ENCODE measurements at places on chromosomes 5 and 9.

DNA sequence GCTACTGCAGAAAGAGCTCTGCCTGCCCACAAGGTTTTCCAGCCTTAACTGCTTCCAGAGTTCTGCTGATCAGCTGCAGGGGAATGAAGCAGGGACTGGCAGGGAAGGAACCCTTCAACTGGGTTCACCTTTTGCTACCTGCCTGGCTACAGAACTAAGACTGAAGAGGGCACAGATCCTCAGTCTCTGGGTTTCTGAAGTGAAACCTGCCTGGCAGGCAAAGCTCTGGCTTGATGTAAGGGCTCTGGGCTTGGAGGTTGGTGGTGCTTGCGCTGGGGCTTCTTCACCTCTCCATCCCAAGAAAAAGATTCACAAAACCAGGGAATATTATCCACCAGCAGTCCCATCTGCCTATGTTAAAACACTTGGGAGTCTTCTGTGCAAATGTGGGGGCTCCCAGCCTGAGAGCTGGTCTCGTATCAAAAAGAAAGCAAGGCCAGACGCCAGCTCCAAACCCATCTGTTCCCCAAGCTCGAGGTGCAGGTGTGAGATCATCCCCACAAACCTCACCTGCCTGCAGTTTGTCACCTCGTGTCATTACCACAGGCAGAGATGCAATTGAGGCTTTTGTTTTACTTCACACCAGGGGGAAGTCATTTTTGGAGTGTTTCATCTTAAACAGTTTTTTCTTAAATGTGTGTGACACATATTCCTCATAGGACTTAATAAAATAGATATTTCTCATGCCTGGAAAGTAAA is 58.3 kb downstream of the BNC2 start:
- no peak for DNase-seq

GRCh38 chr5:65142511-65143011 is 339.2 kb downstream of the ADAMTS6 start:
- DNase-seq = no peak

GRCh38 chr5:88883059-88883835 is at the start of gene MEF2C:
Gene MEF2C, minus strand, starts transcription at chr5:88883184. Its CDS starts 59,396 bp downstream, at chr5:88823788.
- DNase-seq = peak; percentile 85

DNA sequence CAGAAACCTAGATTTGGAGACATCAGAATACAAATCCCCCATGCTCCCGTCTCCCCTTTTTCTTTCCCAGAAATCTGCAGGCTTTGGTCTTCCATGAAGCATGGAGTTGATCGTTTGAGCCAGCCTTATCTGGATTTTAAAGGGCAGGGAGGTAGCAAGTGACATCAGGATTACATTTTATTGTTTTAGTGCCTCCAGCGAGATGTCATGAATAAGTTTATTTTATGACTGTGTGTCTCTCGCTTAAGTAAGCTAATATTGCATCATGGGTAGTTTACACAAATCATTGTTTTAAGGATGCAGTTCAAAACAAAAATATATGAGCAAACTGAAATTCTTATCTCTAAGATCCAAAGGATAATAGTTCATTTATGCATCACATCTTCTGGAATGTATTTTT is 50.7 kb upstream of the TNFSF8 start:
- no peak for DNase-seq

DNA sequence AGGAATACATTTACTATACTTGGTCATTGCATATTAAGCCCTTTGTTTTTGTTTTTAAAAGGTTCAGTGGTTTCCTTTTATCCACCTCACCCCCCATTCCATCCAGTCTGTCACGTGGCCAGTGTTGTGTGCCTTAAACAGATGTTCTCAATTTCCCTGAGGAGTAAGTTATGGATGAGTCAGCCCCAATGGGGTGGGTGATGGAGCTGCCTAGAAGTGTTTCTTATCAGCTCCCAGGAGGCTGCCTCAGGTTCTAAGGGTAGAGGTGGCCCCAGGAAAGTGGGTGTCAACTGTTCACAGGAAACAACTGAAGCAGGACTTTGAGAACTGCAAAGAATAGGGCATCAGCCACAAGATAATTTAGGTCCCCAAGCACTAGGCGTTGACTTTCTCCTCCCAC is 41.1 kb downstream of the ACTBL2 start:
- DNase-seq = no peak

DNA sequence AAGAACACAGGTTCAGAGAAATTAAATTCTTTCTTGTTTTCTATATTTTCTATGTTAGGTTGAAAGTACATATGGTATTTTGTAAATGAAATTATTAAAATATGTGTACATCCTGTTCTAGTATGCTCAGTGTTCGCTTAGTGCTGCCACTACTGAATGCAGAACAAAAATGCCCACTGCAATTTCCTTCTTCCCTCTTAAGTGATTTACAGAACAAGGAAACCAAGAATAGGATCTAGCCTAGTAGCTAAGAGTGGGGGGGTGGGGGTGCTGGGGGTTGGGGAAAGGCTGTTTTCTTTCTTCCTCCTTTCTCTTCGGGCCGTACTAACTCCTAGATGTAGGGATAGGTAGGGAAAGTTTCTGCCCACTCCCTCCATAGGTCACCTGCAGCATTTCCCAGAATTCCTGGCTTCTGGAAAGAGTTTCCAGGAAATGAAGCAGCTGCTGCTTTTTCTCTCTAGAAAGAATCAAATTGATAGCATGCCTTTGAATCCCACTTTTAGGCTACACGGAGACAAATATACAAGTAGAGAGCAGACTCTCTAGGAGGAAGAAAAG is 15.7 kb downstream of the SPATA9 start:
- no peak for DNase-seq

DNA sequence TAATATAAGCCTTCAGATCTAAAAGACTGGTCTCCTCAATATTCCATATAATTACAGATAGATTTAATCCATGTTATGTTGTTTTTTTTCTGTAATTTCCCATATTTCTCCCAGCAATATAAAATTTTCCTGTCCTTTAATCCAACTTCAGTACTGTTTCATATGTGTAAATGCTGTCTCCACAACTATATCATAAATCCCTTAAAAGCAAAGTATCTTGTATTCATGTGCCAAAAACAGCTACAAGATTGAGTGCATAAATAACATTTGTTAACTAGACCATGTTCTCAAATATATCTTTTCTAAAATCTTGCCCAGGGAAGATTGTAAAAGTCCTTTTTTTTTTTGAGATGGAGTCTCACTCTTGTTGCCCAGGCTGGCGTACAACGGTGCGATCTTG is 35.0 kb upstream of the PDCL start:
- no peak for DNase-seq

DNA sequence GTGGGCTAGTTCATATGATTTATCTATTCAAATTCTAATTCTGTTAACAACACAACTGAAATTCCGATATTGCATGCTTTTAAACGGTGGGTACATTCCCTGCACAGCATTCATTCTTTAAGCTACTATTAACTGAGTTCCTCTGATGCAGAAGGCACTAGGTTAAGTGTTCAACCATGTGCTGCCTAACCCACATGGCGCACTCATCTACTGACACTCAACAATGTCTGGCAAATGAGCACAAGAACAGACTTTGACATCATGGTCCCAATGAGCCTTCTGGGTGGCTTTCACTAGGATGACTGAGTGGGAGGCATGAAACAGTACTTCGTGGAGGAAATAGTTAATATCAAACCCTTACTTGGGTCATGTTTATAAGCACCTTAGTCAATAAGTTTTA is 10.2 kb downstream of the NREP start:
- DNase-seq = no peak

DNA sequence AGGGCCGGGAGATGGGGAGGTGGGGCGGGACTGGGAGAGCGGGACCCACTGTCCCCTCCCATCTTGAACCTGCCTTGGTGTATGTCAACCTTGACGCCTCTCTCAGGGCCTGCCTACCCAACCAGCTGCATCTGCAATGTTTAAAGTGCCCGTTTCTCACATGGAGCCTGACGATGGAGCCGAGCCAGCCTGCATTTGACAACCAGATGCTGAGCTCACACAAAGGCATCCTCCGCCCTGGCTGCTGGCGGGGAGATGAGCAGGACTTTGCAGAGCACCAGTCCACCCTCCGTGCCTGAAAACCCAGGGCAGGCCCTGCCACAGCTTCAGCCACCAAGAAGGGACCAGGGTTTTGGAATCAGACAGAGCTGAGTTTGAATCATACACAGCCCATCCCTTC is 141.1 kb upstream of the SMIM23 start:
- DNase-seq = no peak

DNA sequence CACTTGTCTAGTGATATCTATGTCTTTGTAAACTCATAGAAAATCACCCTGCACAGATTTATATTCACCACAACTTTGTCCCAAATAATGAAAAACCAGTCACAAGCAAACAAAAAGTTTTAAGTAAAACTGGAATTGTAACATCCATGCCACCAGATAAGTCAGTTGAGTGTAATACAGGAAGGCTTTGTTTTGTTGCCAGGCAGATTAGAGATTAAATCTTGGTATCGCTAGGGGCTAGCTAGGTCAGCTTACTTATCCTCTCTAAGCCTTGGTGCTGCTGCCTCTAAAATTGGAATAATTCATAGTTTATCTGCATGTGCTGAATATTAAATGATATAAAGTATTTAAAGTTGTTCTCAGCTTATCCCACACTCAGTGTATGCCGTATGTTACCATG is 1062.5 kb downstream of the CDH9 start:
- no peak for DNase-seq

DNA sequence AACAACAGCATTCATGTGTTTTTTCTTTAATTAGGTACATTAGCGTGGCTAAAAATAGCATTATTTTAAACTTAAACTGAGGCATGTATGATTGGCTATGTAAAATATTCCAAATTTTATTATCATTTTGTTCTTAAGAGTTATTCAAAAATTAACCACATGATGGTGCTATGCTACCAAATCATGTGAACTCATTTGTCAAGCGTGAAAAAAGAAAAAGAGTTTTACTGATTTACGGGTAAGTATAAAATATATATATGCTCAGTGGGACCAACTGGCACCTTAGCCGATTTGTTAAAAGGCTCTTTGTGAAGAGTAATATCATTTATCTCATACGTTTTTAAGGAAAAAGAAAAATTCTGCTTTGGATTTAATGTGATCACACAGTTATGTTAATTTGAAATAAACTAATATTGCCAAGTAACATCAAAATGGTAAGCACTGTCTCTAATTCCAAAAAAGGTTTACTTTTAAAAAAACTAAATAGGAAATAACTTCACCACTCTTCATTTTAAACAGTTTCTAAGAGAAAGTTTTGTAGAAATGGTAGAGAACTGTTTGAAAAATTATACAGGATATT is 1042.3 kb downstream of the CDH12 start:
- DNase-seq = no peak

DNA sequence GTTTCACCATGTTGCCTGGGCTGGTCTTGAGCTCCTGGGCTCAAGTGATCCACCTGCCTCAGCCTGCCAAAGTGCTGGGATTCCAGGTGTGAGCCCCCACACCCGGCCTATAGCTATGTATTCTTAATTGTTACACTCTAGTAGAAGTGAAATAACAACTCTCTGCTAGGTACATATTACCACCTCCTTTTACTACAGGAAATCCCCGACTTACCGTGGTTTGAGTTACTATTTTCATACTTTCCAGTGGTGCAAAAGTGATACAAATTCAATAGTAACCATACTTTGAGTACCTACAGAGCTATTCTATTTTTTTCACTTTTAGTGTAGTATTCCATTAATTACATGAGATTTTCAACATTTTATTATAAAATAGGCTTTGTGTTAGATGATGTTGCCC is 719 bp downstream of the ARL14EPL start:
- DNase-seq = no peak

DNA sequence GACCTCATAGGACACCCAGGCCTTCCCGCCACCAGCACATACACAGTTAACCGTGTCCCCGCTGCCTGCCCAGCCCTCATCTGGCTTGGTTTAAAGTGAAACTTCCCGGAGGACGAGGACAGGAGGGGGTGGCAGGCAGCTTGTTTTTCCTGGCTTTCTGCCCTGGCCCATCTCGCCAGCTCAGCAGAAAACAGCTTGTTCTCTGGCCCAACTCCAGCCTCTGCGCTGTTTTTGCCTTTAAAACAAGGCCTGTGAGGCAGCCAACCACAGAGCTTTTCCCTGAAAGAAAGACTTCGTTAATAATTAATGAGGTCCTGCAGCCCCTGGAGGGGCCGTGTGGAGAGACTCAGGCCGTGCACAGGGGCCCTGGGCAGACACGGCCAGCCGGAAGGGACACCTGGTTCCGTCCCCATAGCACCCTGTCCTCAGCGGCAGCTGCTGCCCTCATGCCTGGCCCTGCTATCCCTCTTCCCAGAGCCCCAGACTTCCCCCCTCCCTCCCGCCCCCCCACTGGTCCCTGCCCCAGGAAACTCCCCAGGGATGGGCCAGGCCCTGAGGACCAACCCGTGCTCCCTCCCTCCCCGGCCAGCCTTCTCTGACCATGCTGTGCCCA is 108.7 kb downstream of the RXRA start:
- peak; percentile 96 for DNase-seq

DNA sequence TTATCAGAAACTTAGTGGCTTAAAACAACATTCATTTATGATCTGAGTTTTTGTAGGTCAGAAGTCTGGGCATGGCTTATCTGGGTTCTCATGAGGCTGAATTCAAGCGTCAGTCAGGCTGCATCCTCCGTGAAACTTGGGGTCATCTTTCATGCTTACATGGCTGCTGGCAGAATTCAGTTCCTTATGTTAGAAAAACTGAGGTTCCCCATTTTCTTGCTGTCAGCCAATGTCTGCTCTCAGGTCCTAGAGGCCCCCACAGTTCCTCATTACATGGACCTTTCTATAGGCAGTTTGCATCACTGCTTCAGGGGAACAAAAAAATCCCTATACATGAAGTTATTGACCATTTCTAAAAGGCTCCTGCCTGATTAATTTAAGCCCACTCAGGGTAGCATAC is 83.8 kb upstream of the NMUR2 start:
- DNase-seq = no peak

GRCh38 chr9:6667633-6668280 is 22.2 kb upstream of the GLDC start:
- DNase-seq = no peak

DNA sequence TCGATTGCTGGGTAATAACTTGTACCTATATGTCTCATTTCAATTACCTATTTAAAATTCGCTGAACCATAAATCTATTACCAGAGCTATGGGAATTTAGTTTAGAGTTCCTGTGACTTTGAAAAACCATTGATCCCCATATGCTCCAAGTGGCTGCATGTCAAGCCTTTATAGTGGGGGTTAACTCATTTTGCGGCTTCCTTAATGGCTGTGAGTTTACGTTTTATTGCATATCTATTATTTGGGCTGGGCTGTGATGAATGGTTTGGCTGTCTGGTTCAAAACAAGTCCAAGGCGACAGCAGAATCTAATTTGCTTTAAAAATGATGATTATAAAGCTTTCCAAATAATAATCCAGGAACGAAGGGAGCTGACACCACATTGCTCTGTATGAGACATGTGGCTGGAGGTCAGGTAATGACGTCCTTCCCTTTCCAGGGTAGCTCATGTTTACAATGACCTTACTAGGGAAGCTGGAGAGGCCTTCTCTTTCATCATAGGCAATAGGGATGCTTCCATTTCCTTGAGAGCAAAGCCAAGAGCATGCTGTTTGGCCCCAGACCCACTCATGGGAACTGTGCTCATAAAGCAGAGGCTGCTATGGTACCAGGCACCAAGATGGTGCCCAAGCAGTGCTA is 258.3 kb downstream of the HSPA4 start:
- no peak for DNase-seq

- DNase-seq = no peak
These were observed 146.7 kb downstream of the CCDC192 start for GRCh38 chr5:127849891-127850290.

- no peak for DNase-seq
These were observed 36.2 kb upstream of the POU4F3 start for GRCh38 chr5:146302406-146302805.

GRCh38 chr5:78953092-78953800 is 31.9 kb downstream of the ARSB start:
- no peak for DNase-seq

Measured in osteocyte (in vitro differentiated cells).